RCC 7860 (cell line): ENCODE measurements at places on chromosomes 5 and 9.

DNA sequence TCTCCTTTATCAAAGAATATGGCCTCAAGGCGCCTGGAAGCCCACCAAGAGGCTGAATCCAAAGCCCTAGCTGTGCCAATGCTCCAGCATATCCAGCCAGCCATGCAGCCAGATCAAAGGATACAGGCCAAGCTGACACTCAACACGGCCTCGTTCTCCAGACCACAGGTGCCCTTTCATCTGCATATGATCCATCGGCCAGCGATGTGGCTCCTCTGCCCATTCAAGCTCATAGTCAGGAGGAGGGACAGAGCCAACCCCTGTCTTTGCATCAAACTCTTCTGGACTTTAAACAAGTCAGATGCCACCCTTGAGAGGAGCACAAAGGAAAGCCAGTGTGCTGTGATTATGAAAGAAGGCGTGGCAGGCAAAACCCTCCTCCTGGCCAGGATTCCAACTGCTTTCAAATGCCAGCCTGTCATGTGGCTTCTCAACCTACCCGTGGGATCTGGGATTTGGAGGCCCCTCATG lies 42.5 kb downstream of the ADAM19 start:
- no peak for DNase-seq

- peak; percentile 52 for DNase-seq
Observed at GRCh38 chr9:107340920-107341632, 58.0 kb downstream of the RAD23B start.

DNA sequence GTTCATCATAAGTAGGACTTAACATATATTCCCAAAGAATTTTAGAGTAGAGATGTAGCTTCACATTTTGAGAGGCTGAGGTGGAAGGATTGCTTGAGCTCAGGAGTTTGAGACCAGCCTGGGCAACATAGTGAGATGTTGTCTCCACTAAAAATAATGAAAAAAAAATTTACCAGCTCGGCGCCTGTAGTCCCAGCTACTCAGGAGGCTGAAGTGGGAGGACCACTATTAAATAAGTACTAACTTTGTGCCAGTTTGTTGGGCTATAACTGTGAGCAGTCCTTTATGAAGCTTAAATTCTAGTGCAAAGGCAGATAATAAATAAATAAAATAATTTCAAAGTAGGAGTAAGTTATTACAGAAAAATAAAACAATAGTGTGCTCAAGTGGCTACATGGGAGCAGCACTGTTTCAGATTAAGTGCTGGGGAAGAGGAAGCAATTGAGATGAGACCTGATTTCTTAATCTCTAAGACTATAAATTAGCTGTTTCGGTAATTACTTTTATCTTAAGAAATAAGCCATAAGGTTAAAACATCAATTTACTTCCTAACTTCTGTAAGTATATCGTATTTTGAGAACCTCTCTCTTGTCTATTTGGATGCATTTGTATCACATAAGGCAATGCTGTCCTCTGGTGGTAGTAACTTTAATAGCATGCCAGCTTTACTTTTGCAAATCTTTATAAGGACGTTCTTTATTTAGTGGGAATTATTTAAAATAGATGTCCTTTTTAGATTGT lies 98.9 kb downstream of the CSNK1G3 start:
- peak; percentile 45 for DNase-seq

- no peak for DNase-seq
Observed at GRCh38 chr9:21624675-21625644, 142.8 kb upstream of the IFNE start.

DNA sequence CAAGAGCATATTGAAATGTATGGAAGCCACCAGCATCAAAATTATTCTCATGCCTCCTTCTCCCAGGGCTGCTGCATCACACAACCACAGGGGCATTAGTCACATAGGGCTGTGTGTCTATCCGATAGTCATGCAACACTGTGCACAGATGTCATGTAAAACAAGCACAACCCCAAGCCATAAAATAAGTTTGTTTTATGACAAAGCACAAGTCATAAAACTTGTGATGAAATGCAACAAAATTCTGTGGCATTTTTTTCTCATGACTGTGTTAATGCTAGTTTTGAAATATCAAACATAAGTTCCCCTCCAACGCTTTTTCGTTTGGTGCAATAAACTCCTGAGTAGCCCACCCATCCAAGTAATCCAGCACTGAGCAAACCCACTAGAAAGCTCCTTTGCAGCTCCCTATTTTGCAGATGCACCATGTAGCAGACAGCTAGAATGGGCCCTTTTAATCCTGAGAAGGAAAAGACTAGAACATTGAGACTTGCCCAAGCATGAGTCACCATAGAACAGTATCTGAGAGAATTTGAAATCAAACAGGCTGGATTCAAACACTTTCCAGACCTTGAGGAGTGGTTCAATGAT lies 93.3 kb upstream of the ZNF366 start:
- peak; percentile 86 for DNase-seq

DNA sequence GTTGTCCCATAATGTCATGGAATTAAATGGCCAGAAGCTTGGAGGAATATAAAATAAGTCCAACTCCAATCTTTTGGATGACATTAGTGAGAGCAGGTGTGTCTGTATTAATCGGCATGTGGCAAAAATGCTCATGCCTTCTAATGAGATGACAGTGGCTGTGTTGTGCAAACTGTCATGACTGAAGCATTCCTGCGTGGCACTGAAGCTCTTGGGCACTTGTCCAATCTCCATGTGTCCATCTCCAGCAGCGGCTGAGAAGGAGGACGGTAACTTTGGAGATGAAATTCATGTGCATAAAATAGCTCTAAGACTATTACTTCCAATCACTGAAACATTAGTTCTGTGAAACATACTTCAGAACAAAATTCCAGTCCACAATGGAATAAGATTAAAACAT lies 697.5 kb upstream of the GRAMD2B start:
- no peak for DNase-seq

- DNase-seq, result no peak
Observed at GRCh38 chr9:128684065-128684324, 5.0 kb upstream of the SET start.

DNA sequence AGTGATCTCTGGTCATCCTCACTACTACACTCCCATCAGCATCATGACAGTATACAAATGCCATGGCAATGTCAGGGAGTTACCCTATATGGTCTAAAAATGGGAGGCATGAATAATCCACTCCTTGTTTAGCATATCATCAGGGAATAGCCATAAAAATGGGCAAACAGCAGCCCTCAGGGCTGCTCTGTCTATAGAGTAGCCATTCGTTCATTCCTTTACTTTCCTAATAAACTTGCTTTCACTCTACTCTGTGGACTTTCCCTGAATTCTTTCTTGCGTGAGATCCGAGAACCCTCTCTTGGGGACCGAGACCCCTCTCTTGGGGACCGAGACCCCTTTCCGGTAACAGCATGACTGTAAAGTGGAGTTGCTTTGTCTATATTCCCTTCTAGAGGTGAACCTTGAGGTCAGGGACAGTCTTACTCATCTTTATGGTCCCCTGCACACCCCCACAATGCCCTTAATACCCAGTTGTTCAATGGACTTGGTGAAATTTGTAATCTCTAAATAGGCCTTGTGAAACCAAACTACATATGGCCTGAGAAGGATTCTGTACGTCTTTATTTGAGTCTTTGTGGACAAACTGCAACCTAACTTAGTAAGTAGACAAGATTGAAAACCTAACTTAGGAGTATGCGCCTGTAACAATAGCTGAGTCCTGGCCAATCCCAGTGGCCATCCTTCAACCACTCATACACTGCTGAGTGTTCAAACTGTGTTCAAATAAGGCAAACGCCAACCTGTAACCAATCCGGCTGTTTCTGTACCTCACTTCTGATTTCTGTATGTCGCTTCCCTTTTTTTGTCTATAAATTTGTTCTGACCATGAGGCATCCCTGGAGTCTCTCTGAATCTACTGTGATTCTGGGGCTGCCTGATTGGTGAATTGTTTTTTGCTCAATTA lies 32.3 kb upstream of the UBTD2 start:
- no peak for DNase-seq

- no peak for DNase-seq
Observed at GRCh38 chr5:33594006-33594405, 153.2 kb downstream of the TARS1 start.

GRCh38 chr9:88587885-88588649 lies 53.1 kb downstream of the NXNL2 start:
- DNase-seq, result no peak

GRCh38 chr5:145738227-145738626 lies 96.9 kb downstream of the PRELID2 start:
- no peak for DNase-seq

DNA sequence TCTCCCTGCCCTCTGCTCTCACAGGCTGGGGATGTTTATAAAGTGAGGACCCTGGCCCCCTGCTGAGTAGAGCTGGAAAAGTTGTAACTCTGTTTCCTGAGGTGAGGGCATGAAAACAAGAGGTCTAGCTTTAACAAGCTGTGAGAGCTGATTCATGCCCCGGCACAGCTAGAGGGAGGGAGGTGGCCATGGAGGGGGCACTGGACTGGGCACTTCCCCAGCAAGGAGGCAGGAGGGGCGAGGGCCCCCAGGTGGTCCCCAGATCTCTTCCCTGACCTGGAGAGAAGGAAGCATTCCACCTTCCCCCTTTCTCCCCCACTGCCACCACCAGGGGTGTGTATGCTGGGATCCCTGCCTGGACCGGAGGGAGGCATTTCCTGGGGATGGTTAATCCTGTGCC lies at the start of gene MSMP:
Gene MSMP, minus strand, starts transcription at position 13 of the 400 bp plus-strand sequence. CDS start 147 bp downstream, outside the sequence.
- DNase-seq, result no peak

GRCh38 chr5:149445739-149446369 lies 66.8 kb upstream of the IL17B start:
- peak; percentile 99 for DNase-seq

- DNase-seq, result no peak
Observed at GRCh38 chr9:134863306-134863902, 17.2 kb upstream of the FCN2 start.

DNA sequence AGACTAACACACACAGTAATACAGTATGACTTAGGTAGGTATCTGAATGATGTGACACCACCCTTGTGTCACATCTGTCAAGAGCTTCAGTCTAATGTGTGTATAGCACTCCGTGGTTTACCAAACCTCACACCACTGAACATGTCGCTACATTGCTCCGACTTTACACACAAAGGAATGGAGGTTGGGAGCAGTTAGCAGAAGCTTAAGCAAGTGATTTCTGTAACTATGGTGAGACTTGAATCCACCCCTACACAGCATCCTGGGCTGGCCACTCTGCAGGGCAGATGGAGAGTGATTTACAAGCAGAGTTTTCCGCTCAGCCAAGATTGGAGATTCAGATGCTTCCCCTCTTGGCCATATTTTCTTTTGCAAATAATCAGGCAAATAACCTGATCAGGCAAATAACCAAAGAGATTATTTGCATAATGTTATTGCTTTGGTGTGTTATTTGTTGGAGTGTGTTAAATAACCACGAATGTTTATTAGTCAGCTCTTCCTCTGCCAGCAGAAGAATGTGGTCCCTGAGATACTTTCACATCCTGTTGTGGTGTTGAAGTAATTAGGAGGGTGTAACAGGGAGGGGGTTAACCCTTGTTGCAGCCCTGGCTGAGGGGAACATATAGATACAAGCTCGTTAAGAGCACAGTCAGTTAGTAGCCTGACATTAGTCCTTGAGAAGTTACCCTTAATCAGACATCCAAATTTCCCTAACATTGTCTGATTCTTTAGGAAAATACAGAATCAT lies 92.8 kb downstream of the SNX18 start:
- DNase-seq, result no peak

DNA sequence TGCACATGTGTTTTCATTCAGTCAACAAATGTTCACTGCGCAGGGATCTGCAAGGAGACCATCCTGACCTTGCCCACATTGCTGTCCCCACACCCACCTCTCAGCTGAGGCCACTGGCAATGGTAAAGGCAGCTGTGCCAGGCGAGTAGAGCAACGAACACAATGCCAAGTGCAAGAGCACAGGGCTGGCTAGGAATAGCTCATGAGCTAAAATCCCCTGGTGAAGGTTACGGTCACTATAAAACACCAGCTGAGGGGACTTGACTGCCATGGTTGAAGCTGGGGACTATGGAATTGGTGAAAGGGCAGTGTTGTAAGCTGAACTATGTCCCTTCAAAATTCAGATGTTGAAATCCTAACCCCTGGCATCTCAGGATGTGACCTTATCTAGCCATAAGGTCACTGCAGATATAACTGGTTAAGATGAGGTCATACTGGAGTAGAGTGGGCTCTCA lies 96.1 kb downstream of the OTULIN start:
- DNase-seq, result no peak

DNA sequence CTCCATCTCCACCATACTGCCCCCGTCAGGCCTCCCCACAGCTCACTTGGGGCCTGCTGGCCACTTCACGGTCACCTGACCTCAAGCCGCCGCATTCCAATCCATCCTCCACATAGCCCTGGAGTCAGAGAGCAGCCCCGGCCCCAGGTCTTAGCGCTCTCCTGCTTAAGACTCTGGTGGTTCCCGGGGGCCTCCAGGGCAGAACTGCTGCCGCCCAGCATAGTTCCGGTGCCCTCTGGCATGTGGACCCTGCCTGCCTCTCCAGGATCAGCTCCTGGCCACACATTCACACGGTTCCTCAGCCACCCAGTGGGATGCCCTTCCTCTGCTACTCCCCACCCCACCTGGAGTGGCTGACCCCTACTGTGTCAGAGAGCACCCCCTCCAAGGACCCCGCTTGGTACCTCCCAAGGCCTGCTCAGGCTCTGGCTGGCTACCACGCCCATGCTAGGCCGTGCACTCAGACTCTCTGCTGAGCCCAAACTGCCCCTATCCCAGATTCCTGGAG lies 8.7 kb downstream of the PHYKPL start:
- no peak for DNase-seq

DNA sequence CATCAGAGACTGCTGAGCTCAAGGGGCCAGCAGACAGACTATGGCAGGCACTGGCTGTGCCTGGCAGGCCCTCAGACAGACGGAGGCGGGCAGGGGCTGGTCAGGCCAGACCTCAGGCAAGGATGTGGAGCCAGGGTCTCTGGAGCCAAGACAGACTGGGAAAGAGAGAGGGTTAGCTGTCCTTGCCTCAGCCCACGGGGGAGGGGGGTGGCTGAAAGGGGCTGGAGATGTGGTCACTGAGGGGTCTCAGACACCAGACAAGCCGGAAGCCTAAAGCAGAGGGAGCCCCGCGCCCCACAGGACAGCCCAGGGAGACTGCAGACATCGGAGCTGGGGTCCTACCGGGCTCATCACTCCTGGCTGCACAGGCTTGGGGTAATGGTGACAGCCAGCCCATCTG lies 141.2 kb upstream of the FOXD4L5 start:
- no peak for DNase-seq

- DNase-seq, result no peak
Observed at GRCh38 chr5:135215617-135216470, 181.8 kb upstream of the PITX1 start.

GRCh38 chr9:137325124-137325523 lies 23.1 kb upstream of the NRARP start:
- no peak for DNase-seq

DNA sequence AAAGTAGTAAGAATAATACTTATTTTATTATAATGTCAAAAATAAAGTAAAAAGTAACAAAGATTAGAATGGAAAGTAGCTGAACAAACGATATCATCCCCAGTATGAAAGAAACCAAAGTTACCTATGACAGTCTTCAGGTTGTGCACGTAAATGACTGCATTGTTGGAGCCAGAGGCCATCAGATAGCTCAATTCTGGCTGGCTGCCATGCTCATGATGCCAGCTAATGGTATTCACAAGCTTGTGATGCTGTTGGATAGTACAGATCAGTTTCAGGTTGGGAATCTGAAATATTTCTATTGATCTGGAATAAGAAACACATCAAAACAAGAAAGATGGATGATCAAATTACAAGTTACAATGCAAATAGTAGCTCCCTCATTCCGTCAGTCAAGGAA lies 21.1 kb downstream of the GEMIN5 start:
- no peak for DNase-seq

- no peak for DNase-seq
Observed at GRCh38 chr5:136120529-136120928, 12.1 kb upstream of the SMAD5 start.

GRCh38 chr5:82417776-82418607 lies 139.8 kb upstream of the RPS23 start:
- no peak for DNase-seq
